Activated CD4-positive, alpha-beta T cell treated with anti-CD3 and anti-CD28 coated beads for 36 hours (primary cell): ENCODE measurements at places on chromosomes 2 and 18. TPM values are rescaled to one million over a fixed set of nuclear protein-coding genes. Genes with fewer than 3 reads are reported as not detected.

GRCh38 chr2:15142069-15142689 lies 419.0 kb downstream of the NBAS start:
- DNase-seq: peak; percentile 89

- no peak for DNase-seq
Measured at GRCh38 chr18:55775972-55776371, 188.0 kb upstream of the TCF4 start.

DNA sequence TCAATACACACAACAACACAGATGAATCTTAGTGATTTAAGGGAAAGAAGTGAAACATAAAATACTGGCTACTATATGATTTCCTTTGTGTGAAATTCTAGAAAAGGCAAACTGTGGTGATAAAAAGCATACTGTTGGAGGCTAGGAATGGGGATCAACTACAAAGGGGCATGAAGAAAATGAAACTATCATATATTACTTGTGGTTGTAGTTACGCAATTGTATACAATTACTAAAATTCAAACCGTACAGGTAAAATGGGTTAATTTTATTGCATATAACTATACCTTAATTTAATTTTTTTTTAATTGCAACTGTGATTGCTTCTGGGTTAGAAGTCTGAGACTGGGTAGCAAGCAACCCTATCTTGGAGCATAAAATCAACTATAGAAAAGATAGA lies 41.7 kb upstream of the ABI2 start:
- DNase-seq: no peak

DNA sequence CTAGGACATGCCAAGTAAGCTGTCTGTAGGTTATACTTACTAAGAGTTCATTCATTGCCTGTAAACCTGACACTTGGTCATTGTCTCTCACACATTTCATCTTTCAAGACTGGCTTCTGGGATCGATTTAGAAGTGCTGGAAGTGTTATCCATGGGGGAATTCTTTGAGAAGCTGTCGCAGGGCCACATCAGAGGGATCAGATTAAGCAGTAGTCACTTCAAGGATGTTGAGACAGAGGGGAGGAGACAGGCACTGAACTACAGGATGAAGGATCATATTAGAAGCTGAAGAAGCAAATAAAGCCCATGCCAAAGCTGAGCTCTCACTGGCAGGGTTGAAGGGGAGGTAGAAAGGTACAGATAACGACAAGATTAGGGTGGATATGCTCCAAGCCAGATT lies 49.0 kb downstream of the CDK15 start:
- DNase-seq: no peak

- peak; percentile 18 for DNase-seq
Measured at GRCh38 chr18:12408247-12408869, 629 bp downstream of the PRELID3A start.

DNA sequence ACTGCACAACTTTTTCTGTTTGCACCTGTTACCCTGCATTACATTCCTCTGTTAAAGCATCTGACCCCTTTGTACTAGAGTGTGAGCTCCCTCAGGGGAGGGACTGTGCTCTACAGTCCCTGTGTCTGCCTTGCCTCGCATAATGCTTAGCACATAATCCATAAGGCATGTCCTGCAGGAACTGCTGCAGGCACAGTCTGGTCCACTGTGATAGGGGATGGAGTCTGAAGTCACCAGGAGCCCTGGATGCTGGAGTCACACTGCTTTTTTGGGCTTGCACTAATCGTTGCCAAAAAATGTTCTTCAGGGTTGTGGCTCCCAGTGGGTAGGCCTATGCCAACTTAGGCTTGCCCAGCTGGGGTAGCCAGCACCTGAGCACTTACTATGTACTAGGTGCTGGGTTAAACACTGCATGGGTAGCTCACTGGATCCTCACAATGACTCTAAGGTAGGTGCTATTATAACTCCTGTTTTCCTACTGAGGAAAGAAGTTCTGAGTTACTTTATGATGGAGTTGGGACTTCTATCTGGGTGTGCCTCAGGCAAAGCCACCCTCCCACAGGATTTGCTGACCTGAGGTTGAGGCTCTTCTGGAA lies 33.3 kb downstream of the COPS7B start:
- DNase-seq: no peak

- DNase-seq: no peak
Measured at GRCh38 chr18:52897611-52898484, 557.9 kb downstream of the DCC start.

DNA sequence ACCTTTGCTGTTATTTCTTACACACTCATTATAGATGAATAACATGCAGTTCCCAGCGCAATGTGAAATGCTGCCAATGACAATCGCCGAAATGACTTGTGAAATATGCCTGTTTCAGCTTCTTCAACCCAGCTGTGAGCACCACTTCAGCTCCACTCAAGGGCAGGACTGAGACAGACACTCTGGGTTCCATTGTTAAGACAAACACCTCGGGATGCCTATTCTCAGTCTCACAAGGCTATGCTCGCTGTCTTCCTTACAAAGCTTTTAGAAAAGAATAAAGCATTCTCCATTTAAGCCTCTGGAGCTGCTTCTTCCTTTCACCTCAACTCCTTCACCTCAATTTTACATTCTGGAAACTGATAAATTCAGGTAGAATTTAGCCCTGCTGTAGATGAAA lies 4.2 kb downstream of the CBLN2 start:
- no peak for DNase-seq

DNA sequence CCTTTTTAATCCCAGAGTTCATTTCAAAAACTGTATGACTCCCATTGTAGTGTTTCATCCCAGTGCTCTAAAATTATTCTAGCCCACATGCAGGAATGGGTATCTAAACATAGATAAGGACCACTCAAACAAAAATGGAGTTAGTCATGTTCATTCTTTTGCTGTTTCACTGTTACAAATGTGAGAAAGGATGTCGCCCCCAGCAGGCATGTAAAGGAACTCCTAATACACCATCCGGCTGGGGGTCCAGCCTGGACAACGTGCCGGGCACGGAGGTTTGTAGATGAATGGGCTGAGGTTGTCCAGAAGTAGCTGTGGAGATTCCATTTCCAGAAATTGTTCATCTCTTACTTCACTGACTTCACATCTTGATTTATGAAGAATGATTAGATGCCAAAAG lies 101.9 kb upstream of the RAB12 start:
- peak; percentile 18 for DNase-seq

DNA sequence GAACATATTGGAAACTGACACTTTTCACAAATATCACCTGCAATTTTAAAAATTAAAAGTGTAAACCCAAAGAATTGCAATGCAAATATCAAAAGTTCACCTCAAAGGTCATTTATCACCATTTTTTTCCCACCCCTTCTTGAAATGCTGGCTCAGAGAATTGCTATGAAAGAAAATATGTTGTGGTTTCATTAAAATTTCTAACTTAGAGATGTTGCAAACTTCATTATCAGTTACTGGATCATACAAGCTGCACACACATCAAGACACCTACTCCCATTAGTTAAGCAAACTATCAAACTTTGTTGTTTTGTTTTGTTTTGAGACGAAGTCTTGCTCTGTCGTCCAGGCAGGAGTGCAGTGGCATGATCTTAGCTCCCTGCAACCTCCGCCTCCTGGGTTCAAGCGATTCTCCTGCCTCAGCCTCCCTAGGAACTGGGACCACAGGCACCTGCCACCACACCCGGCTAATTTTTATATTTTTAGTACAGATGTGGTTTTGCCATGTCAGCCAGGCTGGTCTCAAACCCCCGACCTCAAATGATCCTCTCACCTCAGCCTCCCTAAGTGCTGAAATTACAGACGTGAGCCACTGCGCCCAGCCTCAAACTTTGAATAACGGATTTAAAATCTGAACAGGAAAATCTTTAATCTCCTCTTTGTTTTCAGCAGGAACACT lies 37.0 kb downstream of the STK39 start:
- peak; percentile 35 for DNase-seq

- DNase-seq: no peak
Measured at GRCh38 chr2:70496819-70497218, 56.8 kb downstream of the TGFA start.

DNA sequence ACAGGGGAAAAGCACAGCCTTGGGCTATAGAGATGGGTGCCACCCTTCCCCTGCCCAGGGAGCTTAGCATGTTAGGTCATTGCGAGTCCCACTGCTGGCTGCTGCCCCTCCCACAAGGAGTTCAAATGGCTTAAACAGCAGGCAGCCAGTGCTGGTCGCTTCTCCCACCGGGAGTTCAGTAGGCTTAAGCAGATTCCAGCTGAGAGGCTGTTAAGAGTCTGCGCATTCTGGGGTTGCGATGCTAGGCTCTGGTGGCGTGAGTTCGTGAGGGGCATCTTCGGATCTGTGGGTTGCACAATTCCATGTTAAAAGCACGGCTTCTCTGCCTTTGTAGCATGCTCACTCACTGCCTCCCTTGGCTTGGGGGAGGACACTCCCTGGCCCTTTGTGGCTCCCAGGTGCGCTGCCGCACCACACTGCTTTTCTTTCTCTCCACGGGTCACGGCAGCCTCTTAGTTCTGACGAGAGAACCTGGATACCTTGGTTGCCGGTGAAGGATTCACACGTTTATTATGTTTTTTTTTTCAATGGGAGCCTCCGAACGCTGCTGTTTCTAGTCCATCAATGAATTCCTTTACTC lies 93.2 kb downstream of the UNC80 start:
- DNase-seq: no peak

DNA sequence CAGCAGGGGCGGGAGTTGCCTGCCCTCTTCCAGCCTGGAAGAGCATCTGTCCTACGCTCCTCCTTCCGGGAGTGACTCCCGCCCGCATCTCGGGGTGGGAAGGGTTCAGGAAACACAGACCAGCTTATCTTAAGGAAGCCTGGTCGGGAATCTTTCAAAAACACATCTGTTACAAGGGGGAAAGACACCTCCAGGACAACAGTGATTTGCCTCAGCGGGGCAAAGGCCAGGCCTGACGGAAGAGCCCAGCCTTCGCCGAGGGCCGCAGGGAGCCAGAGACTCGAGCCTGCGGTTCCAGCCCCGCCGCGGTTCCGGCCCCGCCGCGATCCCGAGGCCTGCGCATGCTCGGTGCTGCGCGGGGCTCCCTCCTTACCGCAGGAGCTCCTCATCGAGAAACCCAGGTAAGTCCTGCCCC lies 38.1 kb upstream of the TGIF1 start:
- DNase-seq: peak; percentile 46

GRCh38 chr18:48817021-48817461 lies 133.7 kb downstream of the SMAD7 start:
- peak; percentile 3 for DNase-seq

GRCh38 chr18:27363872-27364271 lies 178.8 kb upstream of the CHST9 start:
- no peak for DNase-seq

- no peak for DNase-seq
Measured at GRCh38 chr2:138171244-138171643, 207.0 kb downstream of the HNMT start.

DNA sequence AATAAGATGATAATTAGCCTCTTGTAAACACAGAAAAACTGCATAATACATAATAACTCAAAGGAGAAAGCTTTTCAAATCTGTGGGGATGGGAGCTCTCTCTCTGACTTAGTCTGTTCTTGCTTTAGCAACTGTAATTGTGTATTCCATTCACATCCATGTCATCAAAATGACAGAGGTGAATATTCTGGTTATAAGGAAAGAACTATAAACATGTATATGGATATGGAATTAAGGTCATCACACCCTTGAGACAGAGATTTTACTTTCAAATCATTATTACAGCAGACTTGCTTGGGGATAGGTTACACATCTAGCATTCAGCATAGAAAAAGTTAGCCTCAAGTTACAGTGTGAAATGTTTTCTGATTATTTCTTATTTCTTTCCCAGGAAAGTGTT lies 497.7 kb downstream of the LRP1B start:
- DNase-seq: no peak

GRCh38 chr2:120821446-120822160 lies 85.9 kb downstream of the GLI2 start:
- no peak for DNase-seq

DNA sequence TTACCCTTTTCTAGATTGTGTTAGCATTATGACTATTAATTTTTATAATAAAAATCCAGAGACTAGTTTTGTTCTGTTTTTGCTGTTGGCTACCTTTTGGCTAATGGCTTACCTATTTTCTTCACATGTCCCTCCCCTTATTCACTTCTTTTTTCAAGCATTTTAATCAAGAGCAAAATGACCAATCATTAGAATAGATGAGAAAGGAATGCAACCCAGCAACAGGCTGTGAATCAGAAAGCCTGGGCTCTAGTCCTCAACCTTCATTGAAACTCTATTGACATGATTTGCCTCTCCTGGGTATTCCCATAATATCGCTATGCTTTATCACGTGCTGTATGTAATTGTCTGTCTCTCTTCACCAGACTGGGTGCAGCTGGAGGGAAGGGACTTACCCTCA lies 370.1 kb downstream of the IRS1 start:
- no peak for DNase-seq

DNA sequence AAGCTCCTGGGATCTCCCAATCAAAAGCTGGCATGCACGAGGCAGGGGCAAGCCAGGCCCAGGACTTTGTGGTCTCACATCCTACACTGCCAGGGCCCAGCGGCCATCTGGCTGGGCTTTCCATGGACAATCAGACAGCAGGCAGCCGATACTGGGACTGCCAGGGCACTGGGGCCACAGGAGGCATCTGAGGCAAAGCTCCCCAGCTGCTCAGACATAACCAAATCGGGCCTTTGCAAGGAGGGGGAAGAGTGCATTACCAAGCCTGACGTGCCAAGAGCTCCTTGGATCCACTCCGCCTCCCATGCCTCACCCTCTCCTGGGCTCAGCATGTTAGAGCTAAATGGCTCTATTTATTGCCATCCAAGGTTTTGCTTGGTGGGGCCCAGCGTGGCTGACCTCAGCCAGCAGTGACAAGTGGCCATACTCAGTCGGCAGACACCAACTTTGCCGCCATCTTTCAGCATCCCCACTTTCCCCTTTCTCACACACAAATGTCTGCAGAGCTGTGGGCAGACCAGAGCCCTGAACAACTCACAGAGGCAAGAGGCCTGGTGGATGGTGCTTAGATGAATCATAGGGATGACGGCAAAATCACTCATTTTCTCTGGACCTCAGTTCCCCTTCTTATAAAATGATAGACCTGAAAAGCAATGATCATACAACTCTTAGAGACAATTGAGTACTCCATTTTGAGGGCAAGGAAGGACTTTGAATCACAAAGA lies 200.8 kb downstream of the TTC32 start:
- no peak for DNase-seq

- no peak for DNase-seq
Measured at GRCh38 chr2:134671513-134671912, 47.3 kb downstream of the TMEM163 start.

GRCh38 chr18:23837591-23837990 lies 148.3 kb downstream of the LAMA3 start:
- no peak for DNase-seq

The POLE4 gene
- total RNA-seq: 29.3 TPM

The CCDC121 gene
- 0.11 TPM for total RNA-seq

The TMEM37 gene
- not detected for total RNA-seq

The ANKRD29 gene
- 0.21 TPM for total RNA-seq

The AQP12A gene
- not detected for total RNA-seq

The GREB1 gene
- 0.57 TPM for total RNA-seq

The POTEC gene
- not detected for total RNA-seq

The TTN gene
- total RNA-seq: 1.6 TPM

The LMAN1 gene
- 121 TPM for total RNA-seq

The COL4A4 gene
- total RNA-seq: not detected

The LRP1B gene
- total RNA-seq: not detected

The SNTG2 gene
- 0.57 TPM for total RNA-seq

The PSD4 gene
- 232 TPM for total RNA-seq
